ENCODE measurements at places on chromosomes 2 and 18. TPM values are rescaled to one million over a fixed set of nuclear protein-coding genes. Genes with fewer than 3 reads are reported as not detected.

DNPEP gene
- 77.0 TPM for total RNA-seq

UBR3 gene
- total RNA-seq: 11.3 TPM

RPRD1A gene
- 72.0 TPM for total RNA-seq

UGT1A3 gene
- not detected for total RNA-seq

INPP1 gene
- 4.5 TPM for total RNA-seq

UCN gene
- 9.3 TPM for total RNA-seq

PCARE gene
- total RNA-seq: not detected

VSNL1 gene
- not detected for total RNA-seq

UPP2 gene
- not detected for total RNA-seq

CHST9 gene
- total RNA-seq: not detected

GCKR gene
- not detected for total RNA-seq

BCL2 gene
- 6.3 TPM for total RNA-seq

STARD6 gene
- total RNA-seq: not detected

CCDC102B gene
- total RNA-seq: 0.19 TPM

TNFRSF11A gene
- total RNA-seq: 9.8 TPM

GREB1 gene
- 1.2 TPM for total RNA-seq

FSIP2 gene
- not detected for total RNA-seq

HOXD10 gene
- total RNA-seq: 8.6 TPM

KIF3C gene
- total RNA-seq: 10.2 TPM

REG3G gene
- 0.23 TPM for total RNA-seq

MYO5B gene
- total RNA-seq: 16.2 TPM

RUFY4 gene
- not detected for total RNA-seq

RFX8 gene
- total RNA-seq: 10.6 TPM

DCDC2C gene
- 0.33 TPM for total RNA-seq

SEMA4F gene
- 11.6 TPM for total RNA-seq

ARHGAP28 gene
- not detected for total RNA-seq

ERICH2 gene
- total RNA-seq: not detected

ACADL gene
- not detected for total RNA-seq

PSMA8 gene
- not detected for total RNA-seq

SEPTIN10 gene
- total RNA-seq: 31.5 TPM

SAG gene
- not detected for total RNA-seq
